ENCODE measurements at places on chromosomes 12 and 14.
A peak's percentile ranks its signal among the peaks of the same experiment; 100 is the strongest.

- DNase-seq, result no peak
Measured at GRCh38 chr12:126480451-126480850, 1415.2 kb downstream of the AACS start.

- DNase-seq, result no peak
Measured at GRCh38 chr12:2212971-2213869, 160.4 kb downstream of the CACNA1C start.

GRCh38 chr14:75291331-75291730 lies 12.7 kb downstream of the FOS start:
- DNase-seq, result no peak

GRCh38 chr14:91367173-91368171 lies 50.1 kb downstream of the CCDC88C start:
- DNase-seq, result peak; percentile 97

- peak; percentile 82 for DNase-seq
Measured at GRCh38 chr12:2332236-2332635, 279.4 kb downstream of the CACNA1C start.

- no peak for DNase-seq
Measured at GRCh38 chr12:32877601-32878459, 18.7 kb downstream of the PKP2 start.
